ENCODE measurements at places on chromosomes 13 and 19.

- DNase-seq = no peak
Measured at GRCh38 chr13:52036037-52036436, 11.5 kb downstream of the UTP14C start.

DNA sequence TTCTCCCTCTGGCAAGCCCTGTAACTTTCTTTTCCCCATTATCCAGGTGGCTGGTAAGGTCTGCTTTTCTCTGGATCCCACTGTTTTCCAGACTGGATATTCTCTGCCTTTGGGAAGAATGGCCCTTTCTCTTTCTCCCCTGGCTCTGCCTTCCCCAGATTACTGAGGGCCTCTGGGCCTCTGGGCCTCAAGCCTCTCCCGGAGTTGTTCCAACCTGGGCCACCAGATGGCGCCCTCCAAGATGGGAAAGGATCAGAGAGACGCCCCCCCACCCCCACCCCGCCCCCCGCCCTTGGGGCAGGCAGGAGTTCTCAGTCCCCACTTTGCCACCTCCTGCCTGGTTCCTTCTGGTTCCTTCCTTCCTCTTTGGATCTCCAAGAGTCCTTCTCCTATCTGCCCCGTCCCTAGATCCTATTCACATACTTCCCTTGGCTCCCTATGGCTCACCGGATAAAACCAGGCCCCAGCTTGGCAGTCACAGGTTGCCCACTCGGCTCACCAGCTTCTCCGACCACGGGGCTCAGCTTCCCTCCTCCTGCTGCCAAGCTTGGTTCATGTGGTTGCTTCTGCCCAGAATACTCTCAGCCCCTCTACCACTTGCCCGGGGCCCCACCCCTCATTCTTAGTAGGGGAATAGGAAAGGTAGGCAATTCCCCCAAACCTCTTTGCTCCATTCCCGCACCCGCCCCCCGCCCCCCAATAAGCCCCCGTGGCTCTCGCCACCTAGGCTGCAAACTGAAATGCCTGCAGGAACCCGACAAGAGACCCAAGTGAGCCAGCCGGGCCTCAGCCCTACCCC is 13.1 kb downstream of the EPS8L1 start:
- DNase-seq = peak; percentile 92

- peak; percentile 45 for DNase-seq
Measured at GRCh38 chr19:33767898-33768413, 28.7 kb upstream of the KCTD15 start.

DNA sequence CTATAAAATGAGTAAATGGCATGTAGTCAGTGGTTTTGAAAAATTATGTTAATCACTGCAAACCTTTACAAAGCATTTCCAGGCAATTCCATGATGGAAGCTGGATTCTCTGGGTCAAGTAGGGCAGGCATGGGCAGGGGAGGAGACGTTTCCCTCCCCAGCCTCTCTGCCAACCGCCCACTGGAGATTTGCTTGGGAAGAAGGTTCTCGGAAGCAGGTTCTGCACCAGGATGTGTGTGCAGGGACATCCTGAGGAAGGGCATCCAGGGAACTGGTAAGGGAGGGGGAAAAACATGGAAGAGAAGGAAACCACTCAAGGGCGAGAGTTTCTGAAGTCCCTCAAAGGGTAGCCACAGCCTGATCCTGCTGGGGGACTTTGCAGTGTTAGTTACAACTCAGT is 469.1 kb downstream of the TSHZ3 start:
- no peak for DNase-seq

DNA sequence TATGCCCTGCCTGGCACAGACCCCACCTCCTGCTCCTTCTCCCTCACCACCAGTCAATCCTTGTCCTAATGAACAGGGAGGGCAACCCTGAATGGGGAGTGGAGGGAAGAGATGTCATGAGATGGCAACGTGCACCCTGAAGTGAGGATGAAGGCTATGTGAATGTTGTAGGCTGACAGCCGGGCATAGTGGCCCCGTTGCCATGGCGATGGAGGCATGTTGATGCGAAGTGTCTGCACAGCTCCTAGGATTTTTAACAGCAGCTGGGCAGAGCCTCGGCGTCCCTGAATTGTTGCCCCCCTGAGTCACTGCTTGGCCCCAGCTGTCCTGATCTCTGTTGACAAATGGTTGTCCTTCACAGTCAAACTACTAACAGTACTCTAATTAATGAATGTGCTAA is 4.8 kb upstream of the ALOX5AP start:
- no peak for DNase-seq

GRCh38 chr19:34482380-34483250 is 1.1 kb downstream of the WTIP start:
- DNase-seq = no peak

GRCh38 chr19:46745521-46746280 is at the start of gene FKRP:
FKRP (plus strand) TSS chr19:46746057; CDS start chr19:46755451, 9,394 bp downstream.
- DNase-seq = peak; percentile 69

All from OCI-M1 (cell line).